Transverse colon (tissue), 4 donors: ENCODE measurements at places on chromosomes 11 and 22. TPM values are rescaled to one million over a fixed set of nuclear protein-coding genes. Genes with fewer than 3 reads are reported as not detected.

GRCh38 chr11:92253945-92254344 is 29.3 kb downstream of the FAT3 start:
- DNase-seq = no peak

- DNase-seq = no peak
Observed at GRCh38 chr11:82403640-82404305, 329.9 kb downstream of the FAM181B start.

DNA sequence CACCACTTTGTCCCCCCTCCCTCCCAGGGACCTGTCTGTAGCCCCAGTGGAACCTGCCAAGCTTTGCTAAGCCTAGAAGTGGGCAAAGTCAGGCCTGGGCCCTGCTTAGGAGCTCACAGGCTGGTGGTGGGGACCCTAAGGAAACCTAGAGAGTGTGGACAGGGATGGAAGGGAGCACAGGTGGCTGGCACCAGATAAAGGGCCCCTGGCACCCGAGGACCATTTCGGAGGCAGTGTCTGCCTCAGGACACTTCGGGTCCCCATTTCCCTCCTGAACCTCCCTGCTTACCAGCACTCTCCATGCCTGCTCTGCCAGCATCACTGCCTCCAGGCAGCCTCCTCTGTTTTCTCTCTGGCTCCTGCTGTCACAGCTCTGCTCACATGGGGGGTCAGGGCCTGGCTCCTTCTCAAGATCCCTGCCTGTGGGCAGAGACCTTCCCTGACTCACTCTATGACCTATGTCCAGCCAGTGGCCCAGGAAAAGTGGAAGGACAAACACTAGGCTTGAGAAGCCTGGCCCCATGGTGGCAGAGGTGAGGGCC is 13.6 kb upstream of the OMP start:
- peak; percentile 8 for DNase-seq

Gene TBX1
- not detected for total RNA-seq

Gene CHCHD10
- 80.0 TPM for total RNA-seq

Gene CDON
- total RNA-seq = 10.5 TPM
